ENCODE measurements at places on chromosomes 7 and 10.

GRCh38 chr7:83649701-83650100, 762 bp upstream of the SEMA3E start:
- DNase-seq, result no peak

GRCh38 chr7:75639886-75640190, 98.9 kb downstream of the HIP1 start:
- DNase-seq, result peak; percentile 14

DNA sequence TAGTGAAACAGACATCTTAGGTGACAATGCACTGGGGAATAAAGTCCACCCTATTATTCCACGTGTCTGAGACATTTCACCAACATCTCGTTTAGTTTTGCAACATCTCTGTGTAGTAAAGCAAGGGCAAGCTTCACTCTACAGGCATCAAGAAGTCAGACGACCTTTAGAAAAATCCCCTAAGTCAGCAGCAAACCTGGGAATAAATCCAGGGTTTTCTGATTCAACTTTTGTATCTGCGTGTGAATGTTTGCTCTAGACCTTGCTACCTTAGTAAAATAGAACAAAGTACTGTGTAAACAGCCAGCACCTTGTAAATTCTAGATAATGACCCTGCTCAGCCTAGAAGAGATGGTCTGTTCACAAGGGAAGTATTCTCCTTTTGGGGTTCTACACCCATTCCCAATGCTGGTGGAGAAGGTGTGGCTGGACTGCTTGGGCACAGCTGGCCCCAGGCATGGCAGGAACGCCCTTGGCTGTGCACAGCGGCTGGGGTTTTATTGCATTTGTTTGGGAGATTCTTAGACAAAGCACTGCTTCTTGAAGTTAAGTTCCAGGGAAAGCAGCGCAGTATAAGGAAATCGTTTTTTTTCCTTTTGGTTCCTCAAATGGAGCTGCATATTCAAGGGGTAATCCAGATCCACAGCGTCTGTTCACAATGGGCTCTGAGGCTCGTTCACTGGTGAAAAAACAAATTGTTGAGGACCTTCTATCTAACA, 38.3 kb upstream of the GALNTL5 start:
- no peak for DNase-seq

DNA sequence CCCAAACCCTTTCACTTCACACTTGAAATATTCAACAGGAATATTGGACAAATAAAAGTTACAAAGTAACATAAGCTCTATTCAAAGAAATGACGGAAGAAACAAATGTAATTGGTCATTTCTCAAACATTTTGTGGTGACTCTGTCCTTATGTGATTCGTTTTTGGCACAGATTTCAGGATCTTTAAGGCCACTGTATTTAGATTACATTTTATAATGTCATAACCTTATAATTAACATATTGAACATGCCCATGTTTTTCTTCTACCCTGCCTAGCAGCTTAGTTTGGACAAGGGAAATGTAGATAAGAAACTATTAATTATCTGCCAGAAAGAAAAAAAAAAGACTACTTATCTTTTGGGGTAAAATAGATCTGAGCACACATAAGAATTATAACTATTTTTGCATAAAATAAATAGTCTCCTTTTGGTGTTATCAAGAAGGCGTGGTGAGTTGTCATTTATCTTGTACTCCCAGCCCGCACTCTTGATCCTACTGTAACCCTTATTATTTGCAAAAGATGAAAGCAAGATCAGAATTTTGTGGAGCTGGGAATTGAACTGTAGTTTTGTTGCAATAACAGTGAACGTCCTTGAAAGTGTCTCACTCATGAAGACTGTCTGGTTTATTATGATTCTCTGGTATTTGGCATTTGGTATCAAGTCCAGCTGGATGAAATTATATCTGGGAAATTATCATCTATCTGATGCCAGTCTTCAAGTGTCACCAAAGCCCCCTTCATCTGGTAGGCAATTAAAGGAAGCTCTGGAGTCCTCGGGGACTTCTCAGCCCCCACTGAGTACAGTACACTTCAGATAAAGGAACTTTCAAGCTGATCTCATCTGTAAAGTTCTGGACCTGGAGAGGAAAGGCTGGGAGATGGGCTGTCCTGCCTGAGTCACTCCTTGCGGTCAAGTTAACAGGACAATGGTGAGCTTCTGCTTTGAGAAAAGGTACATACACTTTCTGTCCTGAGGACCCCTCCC, 175.7 kb upstream of the INHBA start:
- DNase-seq, result no peak

GRCh38 chr7:29053105-29053872, 93.0 kb downstream of the CPVL start:
- no peak for DNase-seq

GRCh38 chr10:85641479-85642009, 725.1 kb downstream of the GRID1 start:
- DNase-seq, result no peak

DNA sequence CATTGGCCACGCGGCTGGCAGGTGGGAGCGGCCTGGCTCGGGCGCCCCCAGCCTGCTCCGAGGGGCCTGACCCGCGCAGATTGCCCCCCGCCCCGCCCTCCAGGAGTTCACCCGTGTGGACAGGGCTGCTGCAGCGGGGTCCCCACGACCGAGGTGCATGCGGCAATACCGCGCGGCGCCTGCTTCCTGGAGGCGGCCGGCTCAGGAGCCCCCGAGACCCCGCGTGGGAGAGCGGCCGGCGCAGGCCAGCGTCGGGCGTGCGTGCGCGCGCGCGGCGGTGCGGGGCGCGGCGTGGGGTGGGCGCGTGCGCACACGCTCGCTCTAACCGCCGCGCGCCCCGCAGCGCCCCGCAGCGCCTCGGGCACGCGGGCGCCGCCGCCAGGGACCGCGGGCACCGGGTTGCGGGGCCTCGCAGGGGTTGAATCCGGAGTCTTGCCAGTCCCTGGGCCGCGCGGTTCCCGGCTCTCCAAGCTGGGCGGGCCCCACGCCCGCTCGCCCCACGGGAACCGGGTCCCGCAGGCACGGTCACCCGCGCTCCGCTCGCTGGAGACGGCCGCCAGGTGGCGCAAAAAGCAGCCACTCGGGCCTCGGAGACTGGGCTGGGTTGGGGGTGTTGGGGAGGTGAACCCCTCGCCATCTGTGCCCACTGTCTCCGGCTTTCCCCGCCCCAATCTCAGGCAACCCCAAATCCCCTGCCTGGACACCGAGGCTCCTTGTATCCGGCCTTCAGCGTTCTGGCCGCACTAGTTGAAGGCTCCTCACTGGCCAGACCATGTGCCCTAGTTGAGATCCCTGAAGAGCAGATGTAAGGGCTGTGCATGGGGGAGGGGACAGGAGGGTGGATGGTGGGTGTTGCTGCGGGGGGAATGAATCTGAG, 1.3 kb upstream of the ACHE start:
- peak; percentile 15 for DNase-seq

DNA sequence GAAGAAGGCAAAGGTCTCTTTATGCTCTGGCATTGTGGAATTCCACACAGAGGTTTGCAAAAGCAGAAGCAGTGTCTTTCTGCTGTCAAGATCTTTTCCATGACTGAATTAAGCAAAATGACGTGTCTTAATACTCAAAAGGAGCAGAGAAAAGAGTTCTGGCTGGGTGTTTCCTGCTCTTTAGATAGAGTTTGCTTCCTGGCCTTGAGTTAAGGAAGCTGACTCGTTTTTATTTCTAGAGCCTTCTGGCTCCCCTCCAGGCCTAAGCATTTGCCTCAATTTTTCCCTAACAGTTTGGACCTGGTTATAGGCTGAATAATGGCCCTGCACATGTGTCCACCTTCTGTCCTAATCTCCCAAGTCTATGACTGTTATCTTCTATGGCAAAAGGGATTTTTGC, 21.6 kb downstream of the TAS2R41 start:
- DNase-seq, result no peak
